ENCODE measurements at places on chromosomes 7 and 10.
A peak's percentile ranks its signal among the peaks of the same experiment; 100 is the strongest.

- DNase-seq = no peak
Observed at GRCh38 chr10:1050145-1050544, 1.2 kb upstream of the IDI1 start.

DNA sequence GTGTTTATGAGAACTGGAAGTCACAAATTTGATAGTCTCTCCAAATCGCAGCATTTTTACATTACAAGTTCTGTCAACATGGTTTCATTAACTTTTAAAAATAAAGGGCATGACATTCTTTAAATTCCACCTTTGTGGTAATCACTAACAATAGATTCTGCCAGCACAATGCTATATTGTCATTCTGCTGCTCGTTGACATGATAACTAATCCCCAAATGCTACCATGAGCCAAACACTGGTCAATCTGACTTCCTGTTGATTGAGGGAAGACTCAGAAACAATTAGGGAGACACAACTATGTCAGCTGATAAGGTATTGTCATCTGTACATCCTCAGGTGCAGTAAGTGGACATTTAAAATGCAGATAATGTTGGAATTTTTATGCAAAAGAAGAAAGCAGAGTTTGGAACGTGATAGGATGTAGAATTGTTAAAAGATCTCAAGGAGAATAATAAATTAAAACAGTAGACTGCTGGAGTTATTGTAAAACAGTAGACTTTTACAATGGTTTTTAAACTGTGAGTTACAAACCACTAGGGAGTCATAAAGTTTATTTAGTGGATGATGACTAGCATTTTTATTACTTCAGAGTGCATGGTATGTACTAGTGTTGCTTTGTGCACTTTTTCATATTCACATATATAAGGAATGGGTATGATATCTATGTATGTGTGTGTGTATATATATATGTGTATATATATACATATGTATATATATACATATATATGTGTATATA, 126.4 kb upstream of the DKK1 start:
- no peak for DNase-seq

DNA sequence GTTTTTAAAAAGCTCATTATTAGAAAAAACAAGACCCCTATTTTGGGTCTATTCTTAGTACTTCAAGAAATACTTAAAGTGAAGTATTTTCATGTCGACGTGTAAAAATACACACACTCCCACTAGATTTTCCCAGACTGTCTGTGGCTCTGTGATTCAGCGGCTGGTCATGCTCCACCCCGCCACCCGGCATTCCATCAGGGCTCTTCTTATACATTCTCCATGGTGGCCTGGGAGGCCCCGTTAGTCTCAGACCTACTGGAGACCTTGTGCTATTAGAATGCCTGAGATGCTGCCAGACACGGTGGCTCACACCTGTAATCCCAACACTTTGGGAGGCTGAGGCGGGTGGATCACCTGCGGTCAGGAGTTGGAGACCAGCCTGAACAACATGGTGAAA, 13.1 kb downstream of the TECPR1 start:
- no peak for DNase-seq

GRCh38 chr10:96587264-96588059, 650 bp upstream of the TM9SF3 start:
- DNase-seq = no peak

GRCh38 chr10:48768926-48769325, 84.3 kb downstream of the WDFY4 start:
- DNase-seq = no peak

- no peak for DNase-seq
Observed at GRCh38 chr7:36821617-36822016, 97.3 kb upstream of the AOAH start.

GRCh38 chr10:29828440-29828894, 193.7 kb upstream of the SVIL start:
- DNase-seq = no peak

GRCh38 chr10:126233182-126234148, 154.8 kb downstream of the ADAM12 start:
- no peak for DNase-seq

DNA sequence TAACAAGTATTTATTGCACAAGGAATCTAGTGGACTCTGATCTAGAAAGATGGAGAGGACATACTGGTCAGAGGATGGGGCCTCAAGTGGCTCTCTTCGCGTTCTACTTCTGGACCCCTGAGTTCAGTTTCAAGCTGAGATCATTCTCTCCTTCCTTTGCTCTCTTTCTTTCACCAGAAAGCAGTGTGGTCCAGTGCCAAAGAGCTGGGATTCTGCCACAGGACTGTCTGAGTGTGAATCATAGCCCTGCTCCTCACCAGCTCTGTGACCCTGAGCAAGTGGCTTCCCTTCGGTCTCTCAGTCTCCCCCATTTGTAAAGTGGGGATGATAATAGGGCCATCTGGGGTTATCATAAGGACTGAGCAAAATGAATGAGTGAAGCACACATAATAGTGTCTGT, 715.2 kb downstream of the SUGCT start:
- no peak for DNase-seq

DNA sequence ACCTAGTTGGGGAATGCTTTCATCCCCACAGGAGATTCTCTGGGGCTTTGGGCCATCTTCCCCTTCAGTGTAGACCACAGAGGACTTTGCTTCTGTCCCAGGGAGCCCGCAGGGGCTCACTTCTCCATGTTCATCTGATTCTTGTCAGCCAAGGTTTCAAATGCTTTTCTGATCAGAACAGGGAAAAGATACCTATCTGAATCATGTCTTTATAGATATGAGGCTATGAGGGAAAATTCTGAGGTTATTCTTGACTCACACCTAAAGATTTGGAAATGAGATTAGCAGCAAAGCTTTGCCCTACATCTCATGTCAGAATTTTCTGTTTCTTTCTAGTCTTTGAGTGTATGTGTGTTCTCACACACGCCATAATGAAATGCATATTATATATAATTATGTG, 53.3 kb downstream of the FIGNL1 start:
- DNase-seq = no peak

DNA sequence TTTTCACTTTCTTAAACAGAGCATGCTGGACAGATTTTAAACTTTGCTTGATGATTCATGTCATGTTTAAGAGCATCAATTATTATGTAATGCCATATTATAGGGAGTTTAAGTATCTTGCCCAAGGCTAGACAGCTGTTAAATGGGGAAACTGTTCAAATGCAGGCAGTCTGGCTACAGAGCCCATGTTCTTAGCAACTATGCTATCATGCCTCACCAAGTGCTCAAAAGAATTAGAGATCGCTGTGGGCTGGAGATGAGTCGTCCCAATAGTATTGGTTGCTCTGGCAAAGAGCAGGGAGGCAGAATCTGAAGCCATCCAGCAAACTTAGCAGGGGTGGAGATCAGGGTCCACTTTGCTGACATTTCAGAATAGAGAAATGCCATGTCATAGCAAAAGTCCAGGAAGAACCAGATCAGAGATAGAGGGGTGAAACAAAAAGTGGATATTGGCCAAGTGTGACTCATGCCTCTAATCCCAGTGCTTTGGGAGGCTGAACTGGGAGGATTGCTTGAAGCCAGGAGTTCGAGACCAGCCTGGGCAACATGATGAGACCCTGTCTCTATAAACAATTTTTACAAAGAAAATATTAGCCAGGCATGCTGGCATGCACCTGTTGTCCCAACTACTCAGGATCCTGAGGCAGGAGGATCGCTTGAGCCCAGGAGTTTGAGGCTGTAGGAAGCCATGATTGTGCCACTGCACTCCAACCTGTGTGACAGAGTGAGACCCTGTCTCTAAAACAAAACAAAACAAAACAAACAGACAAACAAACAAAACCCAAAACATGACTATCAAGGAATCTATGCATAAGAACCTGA, 57.8 kb downstream of the BAMBI start:
- DNase-seq = no peak

DNA sequence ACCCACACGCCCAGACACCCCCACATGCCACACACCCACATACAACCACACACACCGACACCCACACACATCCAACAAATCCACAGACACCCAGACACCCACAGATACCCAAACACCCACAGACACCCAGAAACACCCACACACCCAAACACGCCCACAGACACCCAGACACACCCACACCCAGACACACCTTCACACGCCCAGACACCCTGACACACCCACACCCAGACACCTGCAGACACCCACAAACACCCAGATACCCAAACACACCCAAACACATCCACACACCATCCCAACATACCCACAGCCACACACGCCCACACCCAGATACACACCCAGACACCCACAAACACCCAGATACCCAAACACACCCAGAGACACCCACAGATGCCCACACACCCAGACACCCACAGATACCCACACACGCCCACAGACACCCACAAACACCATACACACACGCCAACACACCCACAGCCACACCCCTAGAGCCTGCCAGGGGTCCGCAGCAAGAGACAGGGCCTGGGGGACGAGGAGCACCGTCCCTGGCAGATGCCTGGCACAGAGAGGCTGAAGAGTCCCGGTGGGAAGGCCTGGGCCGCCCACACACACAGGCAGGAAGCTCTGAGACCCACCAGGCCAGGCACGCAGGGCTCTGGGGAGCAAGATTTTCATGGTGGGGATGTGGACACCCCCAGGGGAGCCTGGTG, 28.5 kb downstream of the CYP2W1 start:
- no peak for DNase-seq

- no peak for DNase-seq
Observed at GRCh38 chr10:69635428-69636272, 5.6 kb downstream of the FAM241B start.

DNA sequence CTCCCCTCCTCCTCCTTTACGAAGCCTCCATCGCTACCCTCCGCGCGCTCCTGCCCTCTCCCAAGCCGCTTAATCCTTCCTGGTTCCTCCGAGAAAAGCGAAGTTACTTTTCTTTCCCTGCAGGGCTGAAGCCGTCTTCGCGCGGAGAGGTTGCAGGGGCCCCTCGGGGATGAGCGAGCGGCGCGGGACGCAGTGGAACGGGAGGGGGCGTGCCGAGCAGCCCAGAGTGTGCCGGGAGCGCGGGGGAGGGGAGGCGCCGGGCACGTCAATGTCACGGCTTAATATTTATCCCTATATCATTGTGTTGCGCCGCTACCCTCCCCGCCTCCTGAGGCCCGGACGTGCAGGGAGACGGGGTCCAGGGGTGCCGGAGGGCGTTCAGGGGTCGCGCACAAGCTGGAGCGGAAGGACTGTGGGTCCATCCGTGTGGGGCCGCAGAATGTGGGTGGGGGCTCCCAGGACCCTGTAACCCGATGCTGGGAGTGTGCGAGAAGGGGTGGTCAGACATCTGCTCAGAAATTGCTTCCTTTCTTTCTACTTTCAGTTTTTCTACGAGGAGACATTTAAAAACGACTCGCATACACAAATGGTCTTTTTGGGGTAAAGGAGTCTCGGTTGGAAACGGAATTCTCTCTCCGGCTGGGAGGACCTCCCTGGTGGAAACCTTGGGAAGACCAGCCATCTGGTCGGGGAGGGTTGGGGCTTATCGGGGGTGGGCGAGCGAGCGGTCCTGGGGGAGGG, 2.4 kb downstream of the CDK6 start:
- peak; percentile 89 for DNase-seq

DNA sequence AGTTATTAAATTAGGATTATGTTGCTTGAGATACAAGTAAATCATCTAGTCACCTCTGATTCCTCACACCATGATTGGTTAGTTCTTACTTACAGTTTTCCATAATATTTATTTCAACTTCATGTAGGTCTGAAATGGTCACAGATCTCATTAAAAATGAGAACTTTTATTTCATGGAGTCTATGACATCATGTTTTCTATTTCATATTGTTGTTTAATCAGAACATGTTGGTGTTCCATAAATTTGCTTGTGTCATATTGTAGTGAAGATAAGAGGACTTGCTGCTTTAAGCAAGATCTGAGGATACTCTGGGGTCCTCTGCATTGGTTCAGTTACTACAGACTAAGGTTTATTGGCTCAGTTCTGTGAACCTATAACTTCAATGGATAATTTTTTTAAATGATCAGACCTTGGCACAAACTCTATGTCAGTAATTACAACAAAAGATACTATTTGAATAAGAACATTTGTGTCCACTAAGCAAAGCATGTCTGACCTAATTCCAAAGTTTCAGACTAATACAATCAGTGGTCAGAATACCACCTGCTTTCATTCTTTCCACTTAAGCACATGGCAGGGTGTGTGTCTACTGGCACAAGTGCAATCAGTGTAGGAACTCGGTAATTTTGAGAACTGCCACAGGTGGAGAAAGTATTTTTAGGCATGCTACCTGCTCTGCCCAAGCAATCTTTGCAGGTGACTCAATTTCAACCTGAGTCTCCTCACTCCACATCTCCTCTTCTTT, 68.5 kb downstream of the CCDC71L start:
- no peak for DNase-seq

- DNase-seq = no peak
Observed at GRCh38 chr7:157439149-157439548, 102.3 kb downstream of the DNAJB6 start.

GRCh38 chr7:16753932-16754855, 639 bp downstream of the TSPAN13 start:
- DNase-seq = peak; percentile 10

DNA sequence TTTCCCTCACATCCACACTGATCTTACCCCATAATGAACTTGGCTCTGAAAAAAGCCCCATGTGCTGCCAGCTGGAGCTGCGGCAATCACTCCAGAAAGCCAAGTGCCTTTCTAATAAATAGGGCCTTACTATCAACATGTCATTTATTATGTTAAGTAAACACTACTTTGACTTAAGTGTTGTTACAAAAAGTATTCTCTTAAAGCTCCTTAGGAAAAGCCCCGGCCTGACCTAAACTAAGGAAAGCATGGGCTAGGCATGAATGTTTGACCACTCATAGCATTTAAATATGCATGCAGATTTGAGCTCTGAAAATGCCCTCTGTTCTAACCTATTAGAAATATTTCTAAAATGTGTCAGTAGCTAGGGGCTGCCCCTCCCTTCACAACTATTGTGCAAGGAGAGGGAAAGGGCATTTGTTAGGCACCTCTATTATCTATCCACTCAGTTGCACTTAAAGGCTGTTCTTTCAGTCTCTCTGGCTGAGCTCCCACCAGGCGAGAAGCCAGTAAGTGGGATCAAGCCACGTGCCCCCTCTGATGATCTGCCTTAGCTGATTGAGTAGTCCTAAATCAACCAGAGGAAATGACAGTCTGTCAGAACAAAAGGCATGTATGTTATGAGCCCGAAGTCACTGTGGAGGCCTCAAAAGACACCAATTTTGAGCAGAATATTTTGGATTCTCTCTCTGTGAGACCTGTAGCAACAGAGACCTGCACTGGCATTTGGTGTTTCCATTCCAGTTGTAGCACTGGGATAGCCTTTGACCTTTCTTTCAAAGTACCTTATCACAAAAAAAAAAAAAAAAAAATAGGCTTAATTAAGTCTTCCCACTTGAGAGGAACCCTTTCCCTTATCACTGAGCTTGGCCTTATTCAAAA, 77.1 kb downstream of the ITGB8 start:
- DNase-seq = no peak

GRCh38 chr10:70255329-70256299, 22.4 kb upstream of the PPA1 start:
- DNase-seq = no peak

- no peak for DNase-seq
Observed at GRCh38 chr10:131001438-131001837, 310.1 kb downstream of the TCERG1L start.

All from stimulated activated naive CD8-positive, alpha-beta T cell treated with anti-CD3 and anti-CD28 coated beads, Interleukin-15, amount 100 ng/mL, for 72 hours (primary cell).